ENCODE measurements at places on chromosomes 13 and 19.
A peak's percentile ranks its signal among the peaks of the same experiment; 100 is the strongest.

- no peak for DNase-seq
Observed at GRCh38 chr19:1508507-1508856, 4.3 kb downstream of the ADAMTSL5 start.

GRCh38 chr19:1088416-1089010, 6.7 kb downstream of the POLR2E start:
- DNase-seq, result no peak

DNA sequence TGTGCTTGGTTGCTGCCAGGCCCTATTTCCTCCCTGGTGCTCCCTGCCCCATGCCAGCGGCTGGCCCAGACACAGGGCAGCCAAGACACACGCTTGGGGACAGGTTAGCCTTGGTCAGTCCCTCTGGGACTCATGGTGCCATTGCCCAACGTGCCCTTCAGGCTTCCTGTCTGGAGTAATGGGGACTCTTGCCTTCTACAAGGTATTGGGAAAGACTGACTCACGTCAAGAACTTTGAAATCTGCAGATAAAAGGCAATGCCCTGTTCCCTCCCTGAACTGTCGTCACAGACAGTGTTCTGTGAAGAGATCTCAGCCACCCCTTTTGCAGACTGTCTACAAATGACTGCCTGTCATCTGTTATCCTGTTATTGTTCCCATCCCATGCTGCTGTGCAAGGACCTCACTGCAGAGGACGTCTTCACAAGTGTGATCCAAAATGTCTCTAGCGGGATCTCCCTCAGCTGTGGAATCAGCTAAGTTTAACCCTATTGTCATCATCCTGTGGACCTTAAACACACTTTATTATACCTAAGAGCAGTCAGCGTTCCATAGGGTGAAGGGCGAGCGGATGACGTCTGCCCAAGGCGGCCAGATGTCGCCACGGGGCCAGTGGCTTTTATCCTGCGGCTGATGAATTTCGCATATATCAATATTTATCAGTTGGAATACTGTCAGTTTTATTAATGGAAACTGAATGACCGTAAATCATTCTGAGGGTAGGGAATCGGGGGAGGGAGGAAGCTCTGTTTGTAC, 59.0 kb downstream of the GSX1 start:
- DNase-seq, result no peak

DNA sequence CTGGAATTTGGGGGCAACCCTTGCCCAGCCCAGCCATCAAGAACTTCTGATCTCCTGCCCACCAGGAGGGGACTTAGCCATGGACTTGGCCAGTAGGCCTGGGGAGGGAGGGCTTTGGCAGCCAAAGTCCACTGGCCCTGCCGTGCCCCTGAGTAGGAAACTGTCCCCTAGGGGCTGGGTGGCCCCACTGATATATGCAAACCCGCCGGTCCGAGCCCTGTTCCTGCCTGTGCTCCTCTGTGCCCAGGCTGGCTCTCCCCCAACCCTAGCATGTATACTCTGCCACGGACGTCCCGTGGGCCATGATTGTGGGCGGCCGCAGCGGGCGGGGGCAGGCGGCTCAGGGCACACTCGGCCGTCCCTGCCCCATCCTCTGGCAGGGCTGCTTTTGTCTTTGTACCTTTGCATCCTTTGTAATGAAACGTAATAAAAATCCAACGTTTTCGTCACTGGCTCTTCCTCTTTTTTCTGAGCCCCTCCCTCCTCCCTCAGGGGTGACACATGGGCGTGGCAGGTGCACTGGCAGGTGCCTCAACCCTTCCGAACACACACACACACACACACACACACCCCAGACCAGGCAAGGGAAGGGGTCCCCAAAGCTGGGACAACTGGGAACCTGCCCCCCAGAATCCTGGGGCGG, 9.1 kb downstream of the COMP start:
- DNase-seq, result no peak

GRCh38 chr19:37217480-37217774, 587 bp upstream of the ZNF383 start:
- no peak for DNase-seq

GRCh38 chr13:40895227-40896184, 106.1 kb downstream of the SLC25A15 start:
- no peak for DNase-seq

- no peak for DNase-seq
Observed at GRCh38 chr13:31395090-31395489, 195.3 kb downstream of the B3GLCT start.

DNA sequence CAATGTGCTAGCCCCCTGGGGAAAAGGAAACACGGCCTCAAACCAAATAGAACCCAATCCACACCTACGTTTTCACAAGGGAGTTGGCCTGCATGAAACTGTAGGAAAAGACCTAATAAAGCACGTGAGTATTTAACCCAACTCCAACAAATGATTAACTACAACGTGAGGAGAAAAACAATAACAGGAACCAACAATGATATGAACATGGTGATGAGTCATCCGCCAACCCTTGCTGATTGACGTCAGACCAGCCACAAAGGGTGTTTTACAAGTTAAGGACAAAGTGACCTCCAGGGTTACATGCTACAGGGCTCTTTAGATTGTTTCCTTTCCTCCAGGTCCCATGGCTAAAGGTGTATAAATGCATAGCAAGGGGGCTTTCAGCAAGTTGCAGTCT, 460.5 kb downstream of the COG6 start:
- peak; percentile 78 for DNase-seq

DNA sequence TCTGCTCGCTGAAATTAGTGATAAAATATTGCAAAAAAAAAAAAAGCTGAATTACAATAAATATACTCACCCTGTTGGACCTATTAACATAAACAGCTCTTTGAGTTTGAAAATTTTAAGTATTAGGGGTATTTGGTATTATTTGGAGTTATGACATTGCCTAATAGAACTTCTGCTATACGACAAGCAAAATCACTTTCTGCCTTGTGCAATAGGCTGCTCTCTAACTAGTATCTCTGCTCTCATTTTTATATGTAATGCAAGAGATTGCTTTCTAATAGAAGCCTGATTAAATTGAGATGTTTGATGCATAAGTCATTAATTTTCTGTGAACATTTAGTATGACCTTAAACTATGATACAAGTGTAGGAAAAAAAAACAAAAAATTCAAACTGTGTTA, 5.3 kb downstream of the RGS9BP start:
- no peak for DNase-seq

- DNase-seq, result no peak
Observed at GRCh38 chr19:42060117-42060516, 9.9 kb downstream of the GRIK5 start.

DNA sequence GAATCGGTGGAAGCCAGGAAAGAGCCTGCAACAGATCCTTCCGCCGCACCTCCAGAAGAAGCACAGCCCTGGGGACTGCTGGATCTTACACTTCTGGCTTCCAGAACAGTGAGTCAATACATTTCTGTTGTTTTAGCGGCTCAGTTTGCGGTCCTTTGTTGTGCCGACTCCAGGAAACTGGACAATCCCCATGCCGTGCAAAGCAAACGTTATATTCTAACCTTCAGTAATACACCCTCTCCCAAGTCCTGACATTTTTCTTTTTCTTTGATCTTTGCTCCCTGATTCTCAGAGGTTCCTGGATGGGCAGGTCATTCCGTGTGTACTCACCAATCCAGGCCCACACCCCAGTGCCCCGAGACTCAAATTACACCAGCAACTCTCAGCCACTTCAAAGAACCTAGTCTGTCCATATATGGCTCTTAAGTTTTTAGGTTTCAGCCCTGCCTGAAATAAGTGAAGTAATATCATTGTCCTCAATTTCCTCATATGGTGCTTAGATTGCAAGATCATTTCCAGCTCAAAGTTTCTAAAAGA, 387.1 kb upstream of the SGCG start:
- DNase-seq, result no peak

DNA sequence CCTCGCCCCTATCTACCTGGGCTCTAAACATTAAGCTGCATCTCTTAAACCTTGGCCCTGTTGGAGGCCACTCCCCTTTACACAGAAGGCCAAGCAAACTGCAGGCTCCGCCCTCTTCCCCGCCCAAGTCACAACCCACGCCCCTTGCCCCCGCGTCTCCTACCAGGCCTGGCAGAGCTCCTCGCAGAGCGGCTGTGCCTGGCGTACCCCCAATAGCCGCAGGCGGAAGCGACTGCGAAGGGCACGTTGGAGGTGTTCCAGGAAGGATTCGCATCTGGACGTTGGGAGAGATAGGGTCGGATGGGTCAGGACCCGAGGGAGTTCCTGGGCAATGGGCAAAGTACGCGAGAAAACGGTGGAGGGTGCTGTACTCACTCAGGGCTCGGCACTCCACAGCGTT, 5.9 kb downstream of the RTBDN start:
- DNase-seq, result peak; percentile 61

GRCh38 chr19:31223740-31224534, 125.3 kb downstream of the TSHZ3 start:
- DNase-seq, result peak; percentile 89

DNA sequence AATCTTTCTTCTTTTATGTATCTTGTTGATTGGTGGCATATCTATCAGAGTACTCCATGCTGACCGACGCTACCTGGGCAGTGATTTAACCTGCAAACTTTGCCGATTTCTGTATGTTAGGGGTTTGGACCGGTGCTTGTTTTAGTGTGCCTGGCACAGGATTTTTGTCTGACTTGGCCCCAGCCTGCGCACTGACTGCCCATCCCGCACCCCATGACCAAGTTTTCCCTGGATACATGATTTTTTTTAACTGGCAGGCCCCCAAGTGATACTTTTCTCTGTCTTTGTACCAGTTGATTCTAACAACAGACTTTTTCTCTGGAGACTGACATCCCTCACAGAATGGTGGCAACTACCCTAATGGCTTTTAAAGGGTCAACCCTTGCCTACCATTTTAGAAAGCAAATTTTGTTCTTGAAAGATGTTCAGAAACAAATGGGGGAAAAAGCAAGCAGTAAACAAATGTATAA, 69.0 kb upstream of the C1QTNF9B start:
- DNase-seq, result no peak

- no peak for DNase-seq
Observed at GRCh38 chr13:103431856-103432255, 365.6 kb upstream of the SLC10A2 start.

DNA sequence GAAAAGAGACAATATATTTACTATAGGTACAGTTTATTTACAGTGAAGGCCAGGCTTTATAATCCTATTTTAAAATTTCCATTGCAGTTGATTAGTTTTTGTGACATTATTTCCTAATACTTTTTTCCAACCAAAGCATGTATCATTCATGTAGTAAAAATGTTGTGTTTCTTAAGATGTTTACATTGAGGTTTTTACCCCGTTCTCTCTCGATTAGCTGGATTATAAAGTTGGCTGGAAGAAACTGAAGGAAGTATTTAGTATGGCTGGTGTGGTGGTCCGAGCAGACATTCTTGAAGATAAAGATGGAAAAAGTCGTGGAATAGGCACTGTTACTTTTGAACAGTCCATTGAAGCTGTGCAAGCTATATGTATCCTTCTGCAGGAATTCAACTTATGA, 21.2 kb downstream of the HNRNPM start:
- DNase-seq, result no peak

DNA sequence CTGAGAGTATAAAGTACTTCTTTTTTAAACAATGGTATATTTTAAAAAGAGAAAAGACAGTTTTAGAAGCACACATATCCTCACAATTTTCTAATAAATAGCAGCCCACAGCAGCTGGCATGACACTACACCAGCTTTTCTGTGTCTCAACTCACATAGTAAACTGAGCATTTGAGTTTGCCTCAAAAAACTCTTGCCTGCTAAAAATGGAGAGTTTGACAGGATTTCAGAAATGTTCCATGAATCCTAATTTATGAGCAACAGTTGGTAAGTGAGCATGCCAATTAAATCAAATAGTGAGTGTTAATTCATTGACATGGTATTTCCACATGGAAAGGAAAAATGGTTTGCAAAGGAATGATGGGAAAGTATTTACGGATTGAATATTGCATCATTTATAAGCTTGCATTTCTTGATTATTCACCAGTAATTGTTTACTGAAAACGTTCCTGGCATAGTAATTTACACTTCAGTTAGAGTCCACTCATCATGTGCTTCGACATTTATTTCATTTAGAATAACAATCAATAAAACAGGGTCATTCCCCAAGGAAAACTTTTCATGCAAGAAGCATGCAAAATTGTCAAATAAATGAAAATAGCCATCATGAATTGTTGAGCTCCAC, 323.0 kb downstream of the EFNB2 start:
- DNase-seq, result peak; percentile 2

DNA sequence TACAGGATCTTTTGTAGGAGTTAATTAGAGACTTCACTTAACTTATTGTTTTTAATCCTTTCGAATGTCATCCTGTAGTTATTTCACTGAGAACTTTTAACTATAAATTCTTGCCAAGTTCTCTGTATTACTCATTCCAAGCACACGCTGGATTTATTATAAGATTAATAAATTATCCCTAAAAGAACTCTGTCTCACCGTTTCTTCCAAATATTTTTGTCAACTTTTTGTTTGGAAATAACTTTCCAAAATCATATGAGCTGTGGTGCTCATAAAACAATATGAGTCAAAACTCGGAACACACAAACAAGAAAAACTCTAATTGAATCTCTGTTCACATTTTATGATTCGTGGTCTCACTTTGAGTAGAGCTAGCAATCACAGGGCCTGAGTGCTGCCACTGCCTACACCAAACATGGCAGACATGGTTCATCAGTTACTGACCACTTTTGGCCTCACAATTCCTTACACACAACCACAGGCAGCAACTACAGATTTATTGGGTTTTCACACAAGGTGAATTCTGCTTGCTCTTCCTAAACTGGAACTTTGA, 412.0 kb downstream of the FGF14 start:
- no peak for DNase-seq

DNA sequence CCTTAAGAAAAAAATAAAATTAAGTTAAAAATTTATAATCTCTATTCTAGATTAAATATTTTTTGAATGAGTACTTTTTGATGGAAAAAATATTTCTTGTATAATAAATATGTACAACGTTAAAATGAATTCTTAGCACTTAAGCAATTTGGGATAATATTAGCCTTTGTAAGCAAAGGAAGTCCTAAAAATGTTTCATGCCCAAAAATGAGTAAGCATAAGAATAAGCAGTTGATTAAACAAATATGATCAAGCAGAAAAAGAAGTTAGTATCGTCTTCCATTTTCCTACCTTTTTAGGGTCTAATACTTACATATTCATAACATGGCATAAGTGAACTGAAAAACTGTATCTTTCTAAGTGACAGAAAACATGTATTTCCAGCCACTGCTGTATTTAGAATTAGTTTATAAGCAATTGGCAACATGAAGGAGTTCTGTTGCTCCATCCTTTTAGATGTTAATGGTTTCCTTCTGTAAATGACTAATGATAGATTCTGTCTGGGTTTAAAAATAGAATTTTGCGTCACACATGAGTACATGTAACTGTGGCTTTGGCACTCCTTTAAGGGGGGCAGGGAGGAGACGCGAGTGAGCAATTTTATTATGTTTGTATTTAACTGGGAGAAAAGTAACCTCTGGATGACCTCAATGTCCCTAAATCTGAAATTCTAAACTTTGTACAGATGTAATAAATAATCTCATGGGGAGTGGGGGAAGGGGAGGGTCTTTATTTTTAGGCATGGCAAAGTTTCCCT, 237.4 kb downstream of the RGCC start:
- DNase-seq, result peak; percentile 90

GRCh38 chr19:34734537-34735103, 577 bp downstream of the ZNF181 start:
- no peak for DNase-seq
